Fibroblast of skin of left biceps (primary cell): ENCODE measurements at places on chromosomes 6 and 20.
A peak's percentile ranks its signal among the peaks of the same experiment; 100 is the strongest.

GRCh38 chr6:132703936-132704335 is 9.9 kb downstream of the VNN1 start:
- no peak for DNase-seq

DNA sequence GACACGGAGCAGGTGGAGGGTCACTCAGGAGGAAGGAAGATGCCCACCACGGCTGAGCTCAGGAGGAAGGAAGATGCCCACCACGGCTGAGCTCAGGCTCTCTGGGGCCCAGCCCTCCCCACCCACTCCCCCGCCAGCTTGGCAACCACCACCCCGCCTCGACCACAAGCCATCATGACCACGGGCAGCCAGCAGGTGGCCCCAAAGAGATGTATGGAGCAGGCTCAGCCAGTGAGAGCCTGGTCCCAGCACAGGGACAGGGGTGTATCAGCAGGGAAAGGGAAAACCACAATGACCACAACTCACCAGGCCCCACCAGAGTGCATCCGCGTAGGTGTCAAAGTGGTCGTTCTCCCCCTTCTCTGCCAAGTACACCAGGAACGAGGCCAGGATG is 30.4 kb downstream of the KCNQ2 start:
- no peak for DNase-seq

GRCh38 chr20:47493175-47493962 is 8.3 kb upstream of the NCOA3 start:
- DNase-seq: peak; percentile 64

- peak; percentile 6 for DNase-seq
These were observed 67.6 kb downstream of the B4GALT5 start for GRCh38 chr20:49646126-49646525.

DNA sequence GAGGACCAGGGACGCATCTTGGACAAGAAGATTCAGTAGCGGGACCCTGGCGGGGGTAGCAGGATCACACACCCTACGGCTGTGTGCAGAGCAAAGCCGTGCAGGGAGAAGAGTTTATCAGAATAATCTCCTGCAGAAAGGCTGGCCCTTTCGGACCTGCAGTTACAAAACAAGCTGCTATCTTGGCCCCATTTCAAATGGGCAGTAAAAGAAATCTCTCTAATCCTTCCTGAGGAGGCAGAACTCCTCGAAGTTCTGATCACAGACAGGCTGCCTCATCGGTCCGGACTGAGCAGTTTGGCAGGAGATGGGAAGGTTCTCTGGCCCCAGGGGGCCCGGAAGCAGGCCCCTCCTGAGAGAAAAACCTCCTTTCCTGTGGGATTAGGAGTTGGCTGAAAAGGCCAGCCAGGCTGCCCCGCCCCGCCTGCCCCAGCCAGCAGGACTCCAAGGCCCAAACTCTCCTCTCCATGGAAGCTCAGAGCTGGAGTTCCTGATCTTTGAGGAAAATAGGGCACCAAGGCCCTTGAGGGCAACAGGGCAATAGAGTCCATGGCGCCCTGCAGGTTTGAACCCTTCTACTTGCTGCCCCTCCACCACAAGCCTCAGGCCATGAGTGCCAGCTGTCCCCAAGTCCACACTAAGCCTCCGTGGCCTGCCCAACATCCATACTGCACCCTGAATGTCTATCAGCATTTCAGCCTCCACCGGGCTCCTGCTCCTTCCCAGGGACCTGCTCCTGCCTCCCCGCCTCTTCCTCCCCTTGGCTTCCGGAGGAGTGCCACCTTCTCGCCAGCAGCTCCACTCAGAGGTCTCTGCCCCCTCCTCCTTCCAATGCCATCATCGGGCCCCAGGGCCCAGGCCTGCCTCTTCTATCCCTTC is 141.3 kb downstream of the PREX1 start:
- no peak for DNase-seq

DNA sequence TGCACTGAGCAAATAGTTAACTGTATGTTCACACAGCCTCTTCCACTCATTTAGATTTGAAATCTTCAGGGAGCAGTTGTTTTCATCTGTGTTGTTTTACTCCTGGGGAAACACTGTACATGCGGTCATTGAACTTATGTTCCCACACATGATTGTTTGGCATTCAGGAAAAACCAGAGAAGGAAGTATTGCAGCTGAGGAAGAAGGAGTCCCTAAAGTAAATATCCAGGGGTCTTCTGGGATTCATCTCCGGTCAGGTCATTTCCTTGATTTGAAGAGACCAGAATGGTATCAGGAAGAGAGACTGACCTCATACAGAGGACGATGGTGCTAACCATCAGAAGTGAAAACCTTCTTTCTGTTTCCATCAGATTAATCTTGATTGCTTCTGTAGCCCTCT is 52.5 kb downstream of the DCBLD1 start:
- DNase-seq: no peak

DNA sequence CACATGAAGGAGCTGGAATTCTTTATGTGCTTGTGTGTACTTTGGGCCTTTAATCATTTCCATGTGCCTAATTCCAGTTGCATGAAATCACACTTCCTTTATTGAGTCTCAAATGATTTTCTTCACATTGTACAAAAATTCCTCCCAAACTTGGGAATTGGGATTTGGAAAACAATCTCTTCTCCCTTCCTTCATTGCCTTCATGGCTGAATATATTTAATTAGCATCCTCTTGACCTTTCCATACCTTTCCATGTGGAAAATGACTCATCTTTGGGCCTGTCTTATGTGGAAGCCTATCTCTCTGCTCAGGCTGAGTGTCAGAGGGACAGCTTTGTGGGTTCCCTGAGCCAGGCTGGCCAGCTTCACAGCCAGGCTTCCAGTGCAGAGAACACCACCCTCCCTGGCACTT is 33.0 kb upstream of the CDH4 start:
- DNase-seq: peak; percentile 81

DNA sequence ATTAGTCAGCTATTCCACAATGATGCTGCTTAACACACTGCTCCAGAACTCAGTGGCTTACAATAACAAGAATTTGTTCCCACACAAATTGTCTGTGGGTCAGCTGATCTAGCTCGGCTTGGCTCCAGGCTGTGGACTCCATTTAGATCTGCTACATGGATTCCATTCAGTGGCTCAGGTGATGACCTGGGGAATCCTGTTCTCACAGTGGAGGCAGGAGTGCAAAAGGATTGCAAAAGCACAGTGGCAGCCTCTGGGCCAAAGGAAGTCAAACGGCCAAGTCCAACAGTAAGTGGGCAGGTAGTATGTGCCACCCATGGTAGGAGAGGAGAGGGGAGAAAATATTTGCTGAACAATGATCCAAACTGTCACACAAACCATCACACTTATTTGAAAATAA is 15.8 kb upstream of the LRRN4 start:
- DNase-seq: no peak

- no peak for DNase-seq
These were observed 47.7 kb upstream of the TCF21 start for GRCh38 chr6:133841176-133841575.

DNA sequence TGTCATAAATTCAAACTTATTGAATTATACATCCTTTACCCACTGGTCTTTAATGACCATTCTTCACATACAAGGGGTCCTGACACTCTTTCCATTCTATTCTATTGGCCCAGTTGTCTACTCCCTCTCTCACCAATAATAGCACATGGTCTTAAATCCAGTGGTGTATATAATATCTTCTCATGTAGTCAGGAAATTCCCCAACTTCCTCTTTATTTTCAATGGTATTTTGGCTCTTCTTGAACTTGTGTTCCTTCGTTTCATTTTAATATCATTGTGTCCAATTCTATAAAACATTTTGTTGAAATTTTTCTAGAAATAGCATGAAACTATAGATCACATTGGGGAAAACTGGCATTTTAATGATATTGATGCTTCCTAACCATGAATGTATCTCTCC is 36.8 kb downstream of the PSMB9 start:
- no peak for DNase-seq

GRCh38 chr6:29723666-29724588 is 693 bp downstream of the HLA-F start:
- no peak for DNase-seq

GRCh38 chr6:108304646-108305045 is 9.8 kb downstream of the AFG1L start:
- no peak for DNase-seq

- no peak for DNase-seq
These were observed 436.5 kb downstream of the DHX35 start for GRCh38 chr20:39398656-39399055.

GRCh38 chr20:17678886-17679285 is 3.2 kb downstream of the RRBP1 start:
- DNase-seq: no peak

- no peak for DNase-seq
These were observed 65.5 kb upstream of the FYN start for GRCh38 chr6:111938710-111939109.

- DNase-seq: no peak
These were observed 911.4 kb upstream of the FLRT3 start for GRCh38 chr20:15248618-15249395.

DNA sequence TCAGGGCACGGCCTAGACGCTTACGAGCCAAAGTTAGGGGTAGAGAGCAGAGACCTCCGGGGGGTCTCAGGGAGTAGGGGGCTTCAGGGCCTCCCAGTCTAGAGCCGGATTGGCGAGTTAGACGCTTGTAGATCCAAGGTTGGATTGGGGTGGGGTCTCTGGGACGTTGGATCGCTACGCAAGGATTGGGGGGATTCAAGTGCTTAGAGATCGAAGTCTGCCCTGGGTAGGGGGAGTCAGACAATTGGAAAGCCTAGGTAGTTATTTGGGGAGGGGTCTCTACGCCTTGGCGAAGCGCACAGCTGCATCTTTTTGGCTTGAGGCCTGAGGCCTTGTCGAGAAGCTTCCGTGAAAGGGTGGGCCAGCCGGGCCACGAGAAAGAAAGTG is 469 bp downstream of the STX16 start:
- DNase-seq: no peak

DNA sequence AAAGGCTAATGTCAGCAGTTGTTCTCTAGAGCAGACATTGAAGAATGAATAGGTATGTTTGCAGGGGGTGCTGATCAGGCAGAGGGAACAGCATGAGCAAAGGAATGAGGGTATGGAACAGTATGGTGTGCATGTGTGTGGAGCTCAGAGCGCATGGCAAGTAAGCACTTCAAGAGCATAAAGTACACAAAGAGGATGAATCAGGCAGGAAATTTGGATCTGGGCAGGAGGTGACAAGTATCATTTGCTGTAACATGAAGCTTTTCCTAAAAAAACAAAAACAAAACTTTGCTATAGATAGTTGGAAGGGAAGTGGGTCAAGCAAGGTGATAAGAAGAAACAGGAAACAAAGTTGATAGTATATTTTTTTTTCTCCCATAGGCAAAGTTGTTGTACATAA is 746.8 kb downstream of the HDGFL1 start:
- DNase-seq: no peak

- no peak for DNase-seq
These were observed 188.6 kb downstream of the PRL start for GRCh38 chr6:22108199-22108598.

DNA sequence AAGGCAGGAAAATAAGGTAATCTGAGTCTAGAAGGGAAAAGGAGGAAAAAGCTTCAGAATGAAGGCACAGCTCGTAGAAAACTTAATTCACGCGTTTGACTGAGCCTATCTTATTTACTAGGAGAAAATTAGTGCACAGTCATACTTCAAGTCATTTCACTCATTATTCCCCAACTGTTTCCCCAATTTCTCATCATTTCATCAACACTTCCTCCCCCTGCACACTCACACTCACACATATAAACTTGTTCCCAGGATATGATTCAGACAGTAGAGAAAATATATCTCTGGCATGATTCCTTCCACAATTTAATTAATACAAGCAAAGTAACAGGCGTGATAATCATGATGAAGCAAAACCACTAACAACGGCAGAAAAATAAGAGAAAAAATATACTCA is 94.5 kb upstream of the F13A1 start:
- DNase-seq: no peak

GRCh38 chr6:69887026-69887425 is 20.7 kb downstream of the COL19A1 start:
- no peak for DNase-seq

- DNase-seq: no peak
These were observed at the start of gene PACSIN1 for GRCh38 chr6:34465531-34466241. Gene PACSIN1, plus strand, starts transcription at chr6:34466076. Its CDS starts 60,230 bp downstream, at chr6:34526306.

GRCh38 chr6:144931172-144932035 is 646.3 kb downstream of the UTRN start:
- DNase-seq: no peak

DNA sequence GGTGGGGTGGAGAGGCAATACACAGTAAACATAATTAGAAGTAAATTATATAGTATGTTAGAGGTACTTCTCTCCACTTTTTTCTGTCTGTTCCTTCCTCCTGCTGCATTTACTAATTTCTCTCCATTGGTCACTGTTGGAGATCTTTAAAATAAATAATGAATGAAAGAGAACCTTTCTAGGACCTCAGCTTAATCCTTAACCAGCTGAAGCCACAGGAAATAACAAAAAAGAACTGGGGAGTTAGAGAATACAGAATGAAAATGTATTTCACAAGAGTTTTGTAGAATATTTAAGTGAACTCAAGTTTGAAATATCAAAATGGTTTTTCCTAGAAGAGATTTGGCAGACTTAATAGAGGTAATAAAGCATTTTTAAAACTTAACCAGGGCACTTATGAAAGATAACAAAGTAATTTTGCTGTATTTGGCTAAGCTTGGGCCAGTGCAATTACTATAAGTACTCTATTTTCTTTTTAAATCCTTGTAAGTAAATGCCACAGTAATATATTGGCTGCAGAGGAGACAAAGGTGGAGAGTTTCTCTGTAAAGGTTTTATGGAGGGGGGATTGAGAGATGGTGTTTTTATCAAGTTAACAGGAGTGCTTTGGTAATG is 405.0 kb downstream of the CDKAL1 start:
- DNase-seq: no peak

DNA sequence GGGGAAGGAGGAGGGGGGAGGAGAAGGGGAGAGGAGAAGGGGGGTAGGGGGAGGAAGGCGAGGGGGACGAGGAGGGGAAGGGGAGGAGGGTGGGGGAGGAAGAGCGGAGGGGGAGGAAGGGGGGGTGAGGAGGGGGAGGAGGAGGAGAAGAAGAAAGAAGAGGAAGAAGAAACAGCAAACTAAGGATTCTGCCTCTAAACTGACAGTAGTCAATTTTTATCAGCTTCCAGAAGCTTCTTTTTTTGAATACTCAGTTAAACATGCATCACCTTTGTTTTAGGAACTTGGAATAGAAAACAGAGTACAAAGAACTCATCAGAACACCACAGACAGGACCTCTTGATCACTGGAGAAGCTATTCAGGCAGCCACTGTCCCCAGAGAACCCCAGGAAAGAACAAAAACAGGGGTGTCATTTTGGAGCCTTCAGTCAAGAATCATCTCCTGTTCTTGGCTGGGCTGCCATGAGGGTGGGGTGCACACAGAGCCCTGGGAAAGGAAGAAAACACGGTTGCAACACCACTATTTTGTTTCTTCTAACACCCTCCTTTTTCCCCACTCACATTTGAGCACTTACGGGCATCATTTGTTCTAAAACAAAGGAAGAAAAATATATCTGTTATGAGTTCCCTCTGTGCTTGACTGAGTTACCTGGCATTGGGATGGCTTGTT is 67.4 kb downstream of the TMEM170B start:
- DNase-seq: no peak

DNA sequence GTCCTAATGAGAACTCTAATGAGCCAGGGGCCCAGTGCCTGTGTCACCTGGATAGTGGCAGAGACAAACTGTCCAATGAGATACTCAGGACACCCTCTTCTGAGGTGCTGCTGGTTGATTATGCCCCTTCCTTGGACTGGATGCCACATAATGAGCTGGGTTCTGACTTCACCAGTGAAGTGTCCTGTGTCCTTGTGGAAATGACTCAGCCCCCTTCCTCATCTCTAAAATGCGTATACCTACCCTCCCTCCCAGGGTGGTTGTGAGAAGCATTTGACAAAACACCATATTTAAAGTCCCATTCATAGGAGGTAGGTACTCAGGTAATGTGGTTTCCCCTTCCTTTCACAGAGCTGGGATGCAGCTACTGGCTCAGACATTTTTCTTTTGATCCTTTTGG is 28.4 kb upstream of the RNF24 start:
- no peak for DNase-seq

- DNase-seq: no peak
These were observed 3.8 kb downstream of the ZNF334 start for GRCh38 chr20:46509523-46509922.
